ENCODE measurements at places on chromosomes 7 and 10.
A peak's percentile ranks its signal among the peaks of the same experiment; 100 is the strongest.

DNA sequence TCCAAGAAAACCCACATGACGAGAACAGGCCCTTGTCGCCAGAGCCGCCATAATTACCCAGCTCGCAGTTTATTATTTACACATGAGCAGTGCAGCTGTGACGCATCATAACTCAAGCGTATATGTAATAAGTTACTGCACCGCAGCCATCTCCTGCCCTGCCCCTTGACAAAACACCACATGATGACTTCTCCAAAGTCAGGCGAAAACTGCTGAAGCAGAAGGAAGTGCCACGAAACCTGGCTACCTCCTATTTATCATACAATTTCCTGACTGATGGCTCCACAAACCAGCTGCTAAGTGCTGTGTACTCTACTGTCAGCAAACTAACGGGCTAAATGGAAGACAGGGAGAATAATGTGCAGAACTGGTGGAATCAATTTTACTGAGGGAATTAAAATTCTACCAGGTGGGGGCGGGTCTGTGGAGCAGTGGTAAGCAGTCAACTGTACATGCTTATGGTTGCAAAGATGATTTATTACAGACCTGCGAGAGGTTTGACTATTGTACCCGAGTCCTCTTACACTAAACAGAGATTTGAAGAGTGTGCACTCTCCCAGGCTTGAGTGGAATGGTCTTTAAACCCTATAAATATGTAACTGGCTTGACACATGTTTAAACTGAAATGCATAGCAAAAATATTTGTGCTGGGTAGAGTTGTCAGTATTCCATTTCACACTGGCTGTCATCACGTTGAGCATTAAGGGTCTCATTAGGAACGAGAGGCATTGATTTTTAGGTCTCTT lies 156.0 kb downstream of the GLI3 start:
- DNase-seq: peak; percentile 62

DNA sequence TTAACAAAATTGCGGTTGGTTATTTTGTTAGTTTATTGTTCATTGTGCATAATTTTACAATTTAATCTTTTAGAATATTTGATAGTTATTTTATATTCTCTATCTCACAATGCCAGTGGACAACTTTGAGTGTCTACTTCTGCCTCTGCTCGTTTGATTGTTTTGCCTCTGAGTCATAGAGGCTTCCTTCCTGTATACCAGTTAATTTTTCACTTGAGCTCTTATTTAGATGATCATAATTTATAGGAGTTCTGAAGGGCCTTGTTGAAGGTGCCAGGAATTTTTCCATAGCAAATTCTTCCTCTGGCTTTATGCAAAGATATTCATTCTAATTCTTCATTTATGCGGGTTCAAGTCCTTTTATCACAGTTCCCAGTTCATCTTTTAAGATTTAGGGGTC lies 5.2 kb upstream of the MALRD1 start:
- DNase-seq: no peak

DNA sequence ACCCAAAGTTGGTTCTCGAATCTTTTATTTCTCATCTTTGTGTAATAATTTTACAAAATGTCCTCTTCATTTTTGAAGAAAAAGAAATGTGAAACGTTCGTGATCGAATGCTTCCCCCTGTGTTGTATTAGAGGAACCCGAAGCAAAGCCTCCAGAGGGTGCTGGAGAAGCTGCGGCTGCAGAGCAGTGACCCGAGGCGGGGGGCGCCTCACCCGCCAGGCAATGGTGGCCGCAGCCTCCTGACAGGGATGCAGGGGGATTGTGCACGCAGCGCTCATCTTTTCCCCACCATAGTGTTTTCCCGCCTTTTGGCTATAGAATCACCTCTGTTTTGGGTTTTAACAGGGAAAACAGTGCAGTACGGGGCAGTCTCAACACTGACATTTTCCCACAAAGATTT lies 307.5 kb upstream of the ANKRD30A start:
- no peak for DNase-seq

- no peak for DNase-seq
These were observed 543.2 kb downstream of the PTPRN2 start for GRCh38 chr7:158044482-158044823.

- no peak for DNase-seq
These were observed 257.0 kb downstream of the PHTF2 start for GRCh38 chr7:78055599-78055998.

GRCh38 chr7:34879871-34880270 lies 157.4 kb downstream of the DPY19L1 start:
- no peak for DNase-seq

DNA sequence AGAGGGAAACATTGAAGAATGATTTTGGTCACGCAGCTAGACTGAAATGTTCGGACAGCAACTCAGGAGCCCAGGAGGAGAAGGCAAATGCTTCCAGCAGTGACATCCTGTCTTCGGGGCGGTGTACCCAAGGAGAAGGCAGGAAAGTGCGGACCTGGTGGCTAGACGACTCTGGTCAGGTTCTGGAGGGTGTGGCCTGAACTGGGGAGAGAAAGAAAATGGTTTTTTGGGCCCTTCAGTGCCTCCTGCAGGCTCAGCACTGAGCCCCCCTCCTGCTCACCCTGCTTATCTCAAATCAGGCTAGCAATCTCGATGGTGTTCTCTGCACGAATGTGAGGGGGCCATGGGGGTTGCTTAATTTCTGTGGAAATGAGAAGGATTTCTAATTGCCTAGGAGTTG lies 26.7 kb upstream of the TARP start:
- no peak for DNase-seq

DNA sequence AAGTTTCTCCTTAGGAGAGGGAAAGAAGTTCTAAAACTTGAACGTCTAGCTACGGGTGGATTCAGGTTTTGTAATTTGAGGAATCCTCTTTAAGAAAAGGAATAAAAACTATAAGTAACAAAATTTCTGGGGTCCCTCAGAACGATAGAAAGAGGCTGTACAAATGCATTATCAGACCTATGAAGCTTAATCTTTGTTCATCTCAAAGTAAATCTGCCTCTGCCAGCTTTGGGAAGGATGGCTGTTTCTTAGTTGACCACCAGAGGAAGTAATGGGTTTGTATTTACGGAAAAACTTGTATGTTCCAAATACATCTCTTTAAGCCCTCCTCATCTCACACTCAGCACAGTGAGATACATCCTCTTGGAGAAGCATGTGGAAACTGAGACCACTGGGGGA lies 864 bp downstream of the PSTK start:
- DNase-seq: peak; percentile 53

GRCh38 chr10:79073784-79074432 lies 5.1 kb downstream of the ZMIZ1 start:
- peak; percentile 76 for DNase-seq

DNA sequence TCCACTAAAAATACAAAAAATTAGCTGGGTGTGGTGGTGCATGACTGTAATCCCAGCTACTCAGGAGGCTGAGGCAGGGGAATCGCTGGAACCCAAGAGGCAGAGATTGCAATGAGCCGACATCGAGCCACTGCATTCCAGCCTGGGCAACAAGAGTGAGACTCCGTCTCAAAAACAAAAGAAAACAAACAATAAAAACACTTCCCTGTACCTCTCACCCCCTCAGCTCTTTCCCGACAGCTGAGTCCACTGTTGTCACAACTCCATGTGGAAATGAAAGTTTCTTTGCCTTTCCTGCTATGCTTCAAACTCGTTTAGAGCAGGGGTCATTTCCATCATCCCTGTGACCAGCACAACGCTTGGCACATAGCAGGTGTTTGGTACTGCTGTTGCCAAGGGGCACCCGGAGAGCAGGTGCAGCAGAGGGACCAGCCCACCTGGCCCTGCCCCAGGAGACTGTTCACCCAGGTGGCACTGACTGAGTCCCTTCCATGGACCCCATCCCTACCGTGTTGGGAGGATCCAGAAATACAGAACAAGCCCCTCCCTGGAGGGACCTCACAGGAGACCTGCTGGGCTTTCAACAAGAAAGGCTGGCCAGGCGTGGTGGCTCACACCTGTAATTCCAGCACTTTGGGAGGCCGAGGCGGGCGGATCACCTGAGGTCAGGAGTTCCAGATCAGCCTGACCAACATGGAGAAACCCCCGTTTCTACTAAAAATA lies 4.9 kb downstream of the TMEM130 start:
- no peak for DNase-seq

- peak; percentile 87 for DNase-seq
These were observed 85.5 kb downstream of the PRTFDC1 start for GRCh38 chr10:24866604-24867583.

DNA sequence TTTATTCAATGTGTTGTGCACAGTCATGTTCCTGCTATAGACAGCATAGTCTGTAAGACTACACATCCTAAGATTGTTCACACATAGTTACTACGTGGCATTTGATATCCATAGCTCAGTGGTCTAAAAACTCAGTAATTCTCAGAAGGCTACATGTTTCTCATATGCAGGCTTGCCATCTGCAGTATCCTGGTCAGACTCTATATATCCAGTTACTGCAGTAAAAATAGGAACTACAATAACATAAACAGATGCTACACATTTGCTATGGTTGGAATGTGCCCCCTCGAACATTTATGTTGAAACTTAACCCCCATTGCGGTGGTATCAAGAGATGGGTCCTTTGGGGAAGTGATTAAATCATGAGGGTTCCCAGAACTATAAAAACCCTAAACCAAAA lies 1377.8 kb upstream of the LRRTM3 start:
- DNase-seq: no peak

DNA sequence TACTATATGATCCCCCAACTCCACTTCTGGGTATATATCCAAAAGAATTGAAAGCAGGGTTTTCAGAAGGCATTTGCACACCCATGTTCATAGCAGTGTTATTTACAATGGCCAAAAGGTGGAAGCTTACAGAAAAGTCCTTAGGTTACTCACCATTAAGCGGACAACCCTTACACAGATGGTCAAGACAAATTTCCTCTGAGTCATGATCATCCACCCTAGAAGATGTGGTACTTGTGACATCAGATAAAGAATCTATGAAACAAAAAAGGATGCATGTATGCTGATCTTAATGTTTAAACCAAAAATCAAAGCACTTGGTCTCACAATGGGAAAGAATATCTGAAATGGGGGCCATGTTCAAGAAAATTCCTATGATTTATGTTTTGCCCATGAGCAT lies 31.1 kb downstream of the ZC3HAV1 start:
- DNase-seq: peak; percentile 75

DNA sequence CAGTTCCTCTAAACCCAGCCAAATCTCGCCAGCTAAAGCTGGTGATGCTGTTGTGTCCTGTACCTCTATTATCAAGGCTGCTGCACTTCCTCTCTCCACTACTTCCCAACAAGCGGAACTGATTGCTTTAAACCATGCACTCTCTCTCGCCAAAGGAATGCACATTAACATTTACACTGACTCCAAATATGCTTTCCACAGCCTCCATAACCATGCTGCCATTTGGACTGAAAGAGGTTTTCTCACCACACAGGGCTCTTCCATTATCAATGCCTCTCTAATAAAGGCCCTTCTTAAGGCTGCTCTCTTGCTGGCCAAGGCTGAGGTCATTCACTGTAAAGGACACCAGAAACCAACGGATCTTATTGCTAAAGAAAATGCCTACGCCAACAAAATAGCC lies 11.4 kb upstream of the LRRC61 start:
- no peak for DNase-seq

- DNase-seq: no peak
These were observed 111.8 kb upstream of the ZNF438 start for GRCh38 chr10:31143331-31143935.

GRCh38 chr10:49220679-49221078 lies 32.5 kb upstream of the TMEM273 start:
- no peak for DNase-seq

- peak; percentile 11 for DNase-seq
These were observed 4.3 kb upstream of the GPNMB start for GRCh38 chr7:23242321-23242720.
